Ascending aorta (tissue), 2 donors: ENCODE measurements at places on chromosomes 7 and 10.

GRCh38 chr10:132993271-132994184 lies 51.2 kb upstream of the CFAP46 start:
- DNase-seq: no peak

GRCh38 chr7:105202616-105203015 lies 186.1 kb downstream of the SRPK2 start:
- no peak for DNase-seq

DNA sequence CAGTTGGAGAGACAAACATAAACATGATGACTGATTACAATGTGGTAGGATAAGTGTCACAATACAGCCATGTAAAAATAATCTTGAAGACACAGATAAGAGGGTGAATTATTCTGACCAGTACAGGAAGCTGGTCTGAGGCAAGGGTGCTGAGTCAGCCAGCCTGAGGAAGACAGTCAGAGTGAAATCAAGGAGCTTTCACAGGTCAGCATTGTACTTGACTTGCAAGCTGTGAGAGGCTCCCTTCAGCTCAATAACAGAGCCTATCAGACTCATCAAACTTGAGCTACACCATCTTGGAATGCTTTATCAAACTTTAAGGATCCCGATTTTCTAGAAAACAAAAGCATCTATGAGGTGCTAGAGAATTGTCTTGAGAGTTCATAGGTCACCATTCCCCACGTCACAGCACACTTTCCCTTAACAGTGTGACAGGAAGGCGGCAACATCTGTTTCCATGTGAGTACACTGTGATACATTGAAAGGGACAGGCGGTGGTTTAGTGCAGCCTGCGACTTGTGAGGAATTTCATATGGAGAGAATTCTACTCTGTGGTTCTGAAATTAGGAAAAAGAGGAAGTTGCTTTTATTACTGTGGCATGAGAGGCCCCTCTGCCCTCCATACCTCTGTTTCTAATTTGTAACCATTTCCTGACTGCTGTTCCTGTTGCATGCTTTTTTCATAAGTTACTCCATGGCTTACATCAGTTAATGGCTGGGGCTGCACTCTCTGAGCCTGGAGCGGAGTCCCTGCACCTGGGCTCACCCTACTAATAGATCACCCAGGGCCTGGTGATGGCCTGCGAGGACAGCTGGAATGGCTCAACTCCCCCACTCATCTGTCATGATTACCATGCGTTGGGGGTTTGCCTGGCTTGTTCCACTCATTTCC lies 417.1 kb downstream of the SUGCT start:
- no peak for DNase-seq

GRCh38 chr10:13956826-13957225 lies 370.1 kb downstream of the PRPF18 start:
- peak; percentile 91 for DNase-seq

- DNase-seq: no peak
Observed at GRCh38 chr10:44253769-44254462, 131.0 kb downstream of the CXCL12 start.

- DNase-seq: no peak
Observed at GRCh38 chr10:6916601-6917000, 336.5 kb upstream of the PRKCQ start.

DNA sequence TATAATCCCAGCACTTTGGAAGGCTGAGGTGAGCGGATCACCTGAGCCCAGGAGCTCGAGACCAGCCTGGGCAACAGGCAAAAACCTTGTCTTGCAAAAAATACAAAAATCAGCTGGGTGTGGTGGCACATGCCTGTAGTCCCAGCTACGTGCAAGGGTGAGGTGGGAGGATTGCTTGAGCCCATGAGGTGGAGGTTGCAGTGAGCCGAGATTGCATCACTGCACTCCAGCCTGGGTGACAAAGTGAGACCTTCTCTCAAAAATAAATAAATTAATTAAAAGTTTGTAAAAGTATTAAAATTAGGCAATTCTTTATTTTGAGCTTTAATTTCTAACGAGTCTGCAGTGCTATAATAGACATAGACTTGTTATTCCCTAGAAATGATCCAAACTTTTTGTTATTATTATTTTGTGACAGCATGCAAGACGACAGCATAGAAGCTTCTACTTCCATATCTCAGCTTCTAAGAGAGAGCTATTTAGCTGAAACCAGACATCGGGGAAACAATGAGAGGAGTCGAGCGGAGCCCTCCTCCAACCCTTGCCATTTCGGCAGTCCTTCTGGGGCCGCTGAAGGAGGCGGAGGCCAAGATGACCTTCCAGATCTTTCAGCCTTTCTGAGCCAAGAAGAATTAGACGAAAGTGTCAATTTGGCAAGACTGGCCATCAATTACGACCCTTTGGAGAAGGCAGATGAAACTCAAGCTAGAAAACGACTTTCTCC lies 11.9 kb downstream of the MYPN start:
- DNase-seq: no peak

DNA sequence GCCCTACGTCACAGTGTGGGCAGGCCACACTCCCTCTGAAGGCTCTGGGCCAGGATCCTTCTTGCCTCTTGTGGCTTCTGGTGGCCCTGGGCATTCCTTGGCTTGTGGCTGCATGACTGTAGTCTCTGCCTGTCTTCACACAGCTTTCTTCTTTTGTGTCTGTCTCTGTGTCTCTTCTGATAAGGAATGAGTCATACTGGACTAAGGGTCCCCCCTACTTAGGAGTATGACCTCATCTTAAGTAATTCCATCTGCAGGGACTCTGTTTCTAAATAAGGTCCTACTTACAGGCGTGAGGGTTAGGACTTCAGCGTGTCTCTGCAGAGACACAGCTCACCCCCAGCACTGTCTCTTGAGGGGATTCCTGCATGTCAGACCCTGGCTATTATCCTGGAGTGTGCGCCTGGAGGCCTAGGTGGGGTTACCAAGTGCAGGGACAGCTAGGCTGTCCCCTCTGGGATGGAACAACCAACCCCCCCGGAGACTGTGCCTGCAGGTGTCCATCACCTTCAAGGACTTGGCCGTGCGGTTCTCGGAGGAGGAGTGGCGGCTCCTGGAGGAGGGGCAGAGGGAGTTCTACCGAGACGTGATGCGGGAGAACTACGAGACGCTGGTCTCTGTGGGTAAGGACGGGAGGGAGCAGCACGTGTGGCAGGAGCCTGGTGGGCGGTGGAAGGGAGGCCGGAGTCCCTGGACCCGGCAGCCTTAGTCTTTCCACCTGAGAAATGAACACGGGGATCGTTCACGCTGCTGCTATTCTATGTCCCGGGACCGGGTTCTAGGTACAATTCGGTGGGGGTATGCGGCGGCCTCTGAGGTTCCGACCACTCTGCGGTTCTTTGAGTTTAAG lies 54.1 kb downstream of the ZNF467 start:
- DNase-seq: peak; percentile 56

- DNase-seq: no peak
Observed at GRCh38 chr10:93766918-93767317, 9.2 kb downstream of the LGI1 start.

DNA sequence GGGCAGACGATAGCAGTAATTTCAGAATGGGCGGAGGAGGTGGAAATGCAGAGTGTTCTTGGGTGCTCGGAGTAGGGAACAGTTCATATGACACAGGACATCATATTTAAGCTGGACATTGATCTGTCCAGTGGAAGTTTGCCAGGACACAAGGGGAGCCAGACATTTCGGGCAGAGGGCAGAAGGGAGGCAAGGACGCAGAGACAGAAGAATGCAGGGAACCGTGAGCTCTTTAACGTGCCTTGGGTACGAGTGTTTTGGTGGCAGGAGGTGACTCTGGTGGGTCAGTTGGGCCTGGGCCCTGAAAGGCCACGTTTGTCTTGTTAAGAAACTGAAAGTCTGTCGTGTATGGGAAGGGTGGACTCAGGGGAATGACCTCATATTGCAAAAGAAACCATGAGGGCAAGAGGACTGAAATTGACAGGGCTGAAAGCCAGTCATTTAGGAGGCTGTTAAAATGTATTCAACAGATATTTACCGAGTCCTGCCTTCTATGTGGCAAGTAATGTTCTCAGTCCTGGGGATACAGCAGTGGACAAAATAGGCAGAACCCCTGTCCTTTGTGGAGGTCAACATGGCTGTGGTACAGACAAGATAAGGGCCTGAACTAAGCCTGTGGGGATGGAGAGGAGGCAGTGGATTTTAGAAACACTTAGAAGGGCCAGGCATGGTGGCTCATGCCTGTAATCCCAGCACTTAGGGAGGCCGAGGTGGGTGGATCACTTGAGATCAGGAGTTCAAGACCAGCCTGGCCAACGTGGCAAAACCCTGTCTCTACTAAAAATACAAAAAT lies 2.2 kb downstream of the OPTN start:
- DNase-seq: no peak

DNA sequence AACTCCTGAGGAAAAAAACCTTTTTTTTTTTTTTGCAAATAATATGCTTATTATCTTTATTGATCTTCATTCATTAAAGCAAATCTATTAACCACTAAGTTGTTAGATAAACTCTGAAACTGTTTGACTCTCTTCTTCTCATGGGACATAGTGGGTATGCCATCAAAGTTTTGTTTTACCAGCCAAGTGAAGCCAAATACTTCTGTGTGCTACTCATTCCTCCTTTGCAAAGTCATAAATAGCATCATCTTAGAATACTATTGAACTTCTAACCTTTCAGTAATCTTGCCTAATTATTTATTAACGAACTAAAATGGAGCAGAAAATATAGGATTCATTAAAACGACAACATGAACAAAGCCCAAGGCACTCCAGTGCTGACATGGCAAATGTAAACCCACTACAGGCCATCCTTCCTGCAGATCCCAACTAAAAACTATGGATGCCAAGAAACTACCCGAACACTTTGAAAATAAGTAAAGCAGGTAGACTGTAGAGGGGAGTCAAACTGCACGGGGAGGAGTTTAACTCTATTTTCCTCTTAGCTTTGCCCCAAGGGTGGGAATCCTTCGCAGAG lies 61.2 kb upstream of the ODAD2 start:
- DNase-seq: no peak

- no peak for DNase-seq
Observed at GRCh38 chr7:93551063-93551895, 23.2 kb downstream of the CALCR start.

GRCh38 chr10:51368943-51369342 lies 294.7 kb downstream of the PRKG1 start:
- DNase-seq: no peak

DNA sequence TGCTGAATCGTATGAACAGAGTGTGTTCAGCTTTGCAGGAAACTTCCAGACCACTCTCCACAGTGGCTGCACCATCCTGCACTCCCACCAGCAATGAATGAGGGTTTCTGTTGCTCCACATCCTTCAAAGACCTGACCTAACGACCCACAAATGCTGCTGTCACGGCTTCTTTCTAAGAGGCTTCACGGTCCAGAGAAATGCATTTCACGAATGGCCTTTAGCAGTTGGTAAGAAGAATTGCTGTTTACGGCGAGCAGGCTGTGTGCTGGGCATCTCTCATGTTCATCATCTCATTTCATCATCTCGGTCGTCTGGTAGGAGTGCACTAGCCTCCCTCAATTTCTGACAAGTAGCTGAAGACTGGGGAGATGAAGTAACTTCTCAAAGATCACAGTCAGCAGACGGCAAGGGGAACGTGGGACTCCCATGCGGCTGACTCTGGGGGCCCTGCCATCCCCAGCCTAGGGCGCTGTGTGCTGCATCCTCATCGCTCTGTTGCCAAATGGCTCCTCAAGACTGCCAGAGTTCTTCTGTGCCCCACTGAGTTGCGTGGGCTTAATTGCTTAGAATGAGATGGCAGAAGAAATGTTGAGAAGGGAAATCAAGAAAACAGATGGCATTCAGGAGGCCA lies 72.9 kb downstream of the ADARB2 start:
- DNase-seq: no peak

DNA sequence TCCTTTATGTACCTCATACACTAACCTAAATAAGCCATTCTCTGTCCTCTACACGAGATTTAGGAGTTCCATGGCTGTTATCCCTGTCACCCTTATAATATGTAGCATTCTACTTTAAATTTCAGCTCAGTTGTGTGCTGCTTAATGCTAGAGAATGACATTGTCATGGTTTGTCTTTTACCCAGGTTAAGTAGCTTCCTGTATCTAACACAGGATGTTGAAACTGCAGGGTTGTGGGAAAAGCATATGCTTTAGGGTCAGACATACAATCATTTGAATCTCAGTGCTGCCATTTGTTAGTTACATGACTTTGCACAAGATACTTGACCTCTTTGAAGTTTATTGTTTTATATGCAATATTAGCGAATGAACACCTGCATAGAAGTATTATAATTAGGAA lies 235.1 kb upstream of the CACNA2D1 start:
- DNase-seq: no peak

DNA sequence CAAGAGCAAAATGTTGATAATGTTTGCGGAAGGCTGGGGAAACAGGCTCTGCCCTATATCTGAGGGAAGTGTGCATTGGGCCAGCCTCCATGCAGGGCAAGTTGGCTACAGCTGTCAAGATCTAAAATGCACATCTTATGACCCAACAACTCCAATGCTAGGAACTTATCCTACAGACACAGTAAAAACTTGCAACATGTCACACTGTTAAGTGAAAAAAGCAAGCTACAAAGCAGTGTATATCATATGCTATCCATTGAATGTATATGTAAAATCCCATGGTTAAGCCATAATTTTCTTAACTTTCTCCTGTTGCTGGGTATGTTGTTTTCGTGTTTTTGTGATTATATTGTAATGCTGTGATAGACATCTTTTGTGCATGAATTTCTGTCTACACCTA lies 16.3 kb upstream of the KAT6B start:
- no peak for DNase-seq

GRCh38 chr7:158316466-158317031 lies 271.1 kb downstream of the PTPRN2 start:
- DNase-seq: no peak

DNA sequence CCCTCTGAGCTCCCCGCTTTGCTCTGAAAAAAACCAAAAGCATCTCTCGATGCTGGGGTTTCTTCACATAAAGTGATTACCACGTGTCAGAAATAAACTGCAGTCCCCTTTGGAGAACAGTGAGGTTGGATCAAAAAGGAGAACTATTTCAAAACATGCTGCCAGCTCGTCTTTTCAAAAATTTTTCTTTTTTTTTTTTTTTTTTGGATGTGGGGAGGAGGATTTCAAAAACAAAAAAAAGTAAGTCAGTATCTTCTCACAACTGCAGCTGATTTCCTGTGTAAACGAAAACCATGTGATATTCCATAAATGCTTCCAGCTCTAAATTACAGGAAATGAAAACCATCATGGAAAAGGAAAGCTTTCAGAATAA lies 155.0 kb upstream of the LYZL2 start:
- no peak for DNase-seq

GRCh38 chr7:20189852-20190251 lies 27.3 kb downstream of the MACC1 start:
- no peak for DNase-seq

DNA sequence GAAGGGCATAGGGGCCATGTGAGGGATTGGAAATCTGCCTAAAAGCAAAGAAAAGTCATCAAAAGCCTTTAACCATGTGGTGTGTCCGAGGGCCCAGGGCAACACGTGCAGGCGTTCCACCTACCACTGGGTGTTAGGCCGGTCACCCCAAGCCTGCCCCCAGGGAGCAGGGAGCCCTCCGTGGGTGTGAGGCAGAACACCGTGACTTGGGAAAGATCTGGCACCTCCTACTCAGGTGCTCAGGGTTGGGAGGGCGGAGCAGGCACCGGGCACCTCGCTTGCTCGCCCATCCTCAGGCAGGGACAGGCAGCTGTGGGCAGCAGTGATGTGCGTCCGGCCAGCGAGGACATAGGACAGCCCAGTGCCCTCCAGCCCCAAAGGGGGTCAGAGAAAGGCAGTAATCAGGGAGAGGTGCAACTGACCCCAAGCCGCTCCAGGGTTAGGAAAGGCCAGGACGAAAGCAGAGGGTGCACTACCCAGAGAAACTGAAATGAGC lies 80.7 kb upstream of the CHST15 start:
- no peak for DNase-seq

- DNase-seq: no peak
Observed at GRCh38 chr7:135466442-135467206, 43.3 kb downstream of the CNOT4 start.
